ENCODE measurements at places on chromosomes 3 and 15.

GRCh38 chr3:126104742-126105605 lies 21.1 kb upstream of the SLC41A3 start:
- no peaks in the 10 kb centered on the region for H3K36me3 ChIP-seq
- H3K4me1 ChIP-seq: no peaks in the 10 kb centered on the region
- no peak overlapping the region for H3K27ac ChIP-seq
- H3K27me3 ChIP-seq: no peaks in the 10 kb centered on the region

DNA sequence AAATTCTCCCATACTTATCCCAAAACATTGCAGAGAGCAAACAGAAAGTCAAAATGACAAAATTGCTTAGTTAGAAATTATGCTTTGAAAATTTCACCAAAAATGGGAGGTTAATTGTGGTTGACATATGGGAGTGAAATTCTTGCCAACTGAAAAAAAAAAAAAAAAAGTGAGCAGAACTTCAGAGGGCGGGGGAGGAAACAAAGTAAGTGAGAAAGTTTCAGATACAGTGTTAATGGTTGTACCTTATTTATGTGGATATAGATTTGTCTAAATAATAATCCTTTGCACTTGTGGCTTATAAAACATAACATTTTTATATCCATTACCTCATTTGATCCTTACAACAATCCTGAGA lies 91.5 kb upstream of the RAP2B start:
- DNase-seq: no peak
- H3K36me3 ChIP-seq: no peaks in the 10 kb centered on the region
- no peaks in the 10 kb centered on the region for H3K4me1 ChIP-seq
- H3K27me3 ChIP-seq: no peaks in the 10 kb centered on the region

DNA sequence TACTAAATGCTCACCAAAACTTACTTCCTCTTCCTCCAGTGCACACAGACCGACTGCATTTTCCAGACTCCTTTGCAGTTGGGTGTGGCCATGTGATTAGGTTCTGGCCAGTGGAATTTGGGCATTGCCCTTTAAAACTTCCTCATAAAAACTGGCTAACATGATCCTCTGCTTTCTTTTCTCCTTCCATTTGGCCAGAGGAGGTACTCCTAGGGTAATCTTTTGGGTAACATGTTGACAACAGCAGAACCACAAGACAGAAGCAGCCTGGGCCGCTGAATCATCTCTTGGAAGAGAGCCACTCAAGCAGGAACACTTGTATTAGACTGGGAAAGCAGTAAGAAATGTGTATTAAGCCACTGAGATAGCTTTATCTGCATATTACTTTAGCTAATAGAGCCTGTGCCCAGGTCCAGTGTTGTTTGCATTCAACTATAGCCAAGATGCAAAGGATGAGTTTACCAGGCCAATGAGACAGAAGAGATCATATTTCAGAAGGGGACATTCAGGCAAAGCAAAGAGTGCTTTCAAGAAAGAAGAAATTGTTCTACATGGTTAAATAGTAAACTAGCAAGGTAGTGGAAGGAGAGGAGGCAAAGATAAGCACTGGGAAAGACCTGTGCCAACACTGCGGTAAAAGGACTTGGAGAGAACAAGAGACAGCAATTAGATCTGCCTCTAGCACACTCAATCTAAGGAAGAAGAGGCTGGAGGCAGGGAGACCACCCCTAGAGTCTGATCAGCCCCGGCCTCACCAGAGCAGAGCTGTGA lies 79.8 kb downstream of the PLCH1 start:
- no peaks in the 10 kb centered on the region for H3K27me3 ChIP-seq
- H3K36me3 ChIP-seq: no peaks in the 10 kb centered on the region
- H3K4me1 ChIP-seq: no peaks in the 10 kb centered on the region
- no peak for DNase-seq

DNA sequence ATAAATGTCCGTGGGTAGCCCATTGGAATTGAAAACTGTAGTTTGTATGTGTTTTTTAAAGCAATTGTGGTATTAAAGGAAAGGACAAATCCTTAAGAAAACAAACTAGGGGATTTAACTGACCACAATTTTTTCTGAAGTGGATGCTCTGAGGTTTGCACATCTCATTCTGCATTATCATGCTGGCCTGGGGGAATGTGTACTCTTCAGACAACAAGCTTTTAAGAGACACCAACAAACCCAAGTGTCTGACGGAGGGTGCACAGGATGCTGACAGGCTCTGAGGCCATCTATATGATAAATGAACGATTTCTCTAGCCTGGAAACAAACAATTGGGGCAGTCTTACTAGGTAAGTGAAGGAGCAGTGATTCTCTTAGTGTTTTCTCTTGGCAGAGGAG lies 9.1 kb downstream of the LINS1 start:
- peaks cover 78% of the 10 kb centered on the region for H3K4me1 ChIP-seq
- H3K27me3 ChIP-seq: peaks cover 2% of the 10 kb centered on the region
- peaks cover 67% of the 10 kb centered on the region for H3K36me3 ChIP-seq
- no peak overlapping the region for H3K4me3 ChIP-seq
- DNase-seq: no peak

- no peak overlapping the region for H3K4me3 ChIP-seq
- peaks cover 14% of the 10 kb centered on the region for H3K4me1 ChIP-seq
- H3K36me3 ChIP-seq: no peaks in the 10 kb centered on the region
- H3K27ac ChIP-seq: no peak overlapping the region
These were observed 12.4 kb downstream of the VIPR1 start for GRCh38 chr3:42514876-42515275.

- no peak overlapping the region for H3K4me3 ChIP-seq
- no peak overlapping the region for H3K27ac ChIP-seq
- H3K27me3 ChIP-seq: no peaks in the 10 kb centered on the region
These were observed 94.0 kb upstream of the UMPS start for GRCh38 chr3:124636101-124636862.

GRCh38 chr3:35070088-35070487 lies 569.2 kb upstream of the ARPP21 start:
- H3K4me1 ChIP-seq: no peaks in the 10 kb centered on the region
- DNase-seq: no peak
- no peaks in the 10 kb centered on the region for H3K27me3 ChIP-seq
- no peaks in the 10 kb centered on the region for H3K36me3 ChIP-seq
- no peak overlapping the region for H3K27ac ChIP-seq
- H3K4me3 ChIP-seq: no peak overlapping the region

DNA sequence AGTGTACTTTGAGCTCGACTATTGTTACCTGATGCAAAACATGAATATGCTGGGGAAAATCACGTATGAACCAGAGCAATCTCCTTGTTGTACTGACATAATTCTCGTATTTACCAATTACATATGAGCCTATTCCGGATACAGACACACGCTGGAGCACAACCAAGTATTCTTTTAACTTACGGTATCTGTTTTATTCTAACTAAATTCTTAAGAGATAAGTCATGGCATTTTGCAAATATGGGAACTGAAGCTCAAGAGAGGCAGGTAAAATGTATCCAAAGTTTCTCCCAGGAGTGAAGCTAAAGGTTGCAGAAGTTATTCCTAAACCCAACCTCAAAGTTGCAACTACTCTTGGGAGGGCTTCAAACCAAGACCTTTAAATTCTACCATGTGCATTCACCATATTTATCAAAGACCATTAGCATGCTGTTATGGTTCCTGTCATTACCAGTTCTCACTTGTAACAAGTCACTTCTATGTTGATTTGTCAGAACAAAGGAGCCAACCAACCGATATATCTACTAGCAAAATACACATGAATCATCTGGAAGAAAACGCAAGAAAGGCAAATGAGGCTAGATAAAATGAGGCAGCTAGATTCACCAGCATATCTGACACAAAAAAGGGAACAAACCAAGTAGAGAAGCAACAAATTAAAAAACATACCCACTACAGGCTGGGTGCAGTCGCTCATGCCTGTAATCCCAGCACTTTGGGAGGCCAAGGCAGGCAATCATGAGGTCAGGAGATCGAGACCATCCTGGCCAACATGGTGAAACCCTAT lies 17.8 kb downstream of the TBL1XR1 start:
- peaks cover 63% of the 10 kb centered on the region for H3K4me1 ChIP-seq
- no peaks in the 10 kb centered on the region for H3K27me3 ChIP-seq
- H3K36me3 ChIP-seq: peaks cover 30% of the 10 kb centered on the region
- H3K27ac ChIP-seq: peak overlapping the region; percentile 28
- no peak overlapping the region for H3K4me3 ChIP-seq
- DNase-seq: no peak

DNA sequence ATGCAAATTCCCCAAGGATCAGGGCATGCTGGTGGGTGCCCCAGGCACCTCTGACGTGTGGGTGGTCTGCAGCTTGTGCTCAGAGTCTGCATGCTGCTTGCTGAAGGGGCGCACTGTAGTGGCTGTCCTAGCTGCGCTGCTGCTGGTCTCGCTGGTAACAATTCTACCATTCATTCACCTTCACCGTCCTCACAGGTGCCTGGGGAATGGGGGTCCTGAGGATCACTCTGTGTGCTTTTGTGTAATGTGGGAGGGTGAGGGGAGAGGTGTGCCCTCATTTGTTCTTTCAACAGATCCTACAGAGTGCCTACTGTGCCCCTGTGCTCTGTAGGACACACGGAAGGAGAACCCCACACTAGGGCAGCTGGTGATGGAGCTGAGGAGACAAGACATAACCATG lies 2.1 kb upstream of the ITGA11 start:
- peaks cover 50% of the 10 kb centered on the region for H3K27me3 ChIP-seq
- H3K36me3 ChIP-seq: no peaks in the 10 kb centered on the region
- DNase-seq: no peak
- H3K27ac ChIP-seq: no peak overlapping the region
- H3K4me1 ChIP-seq: peaks cover 3% of the 10 kb centered on the region

GRCh38 chr15:68352401-68353062 lies 75.0 kb downstream of the FEM1B start:
- peaks cover 40% of the 10 kb centered on the region for H3K4me1 ChIP-seq
- no peaks in the 10 kb centered on the region for H3K36me3 ChIP-seq
- H3K4me3 ChIP-seq: peak overlapping the region; percentile 3
- peak overlapping the region; percentile 90 for H3K27ac ChIP-seq
- DNase-seq: peak; percentile 36

DNA sequence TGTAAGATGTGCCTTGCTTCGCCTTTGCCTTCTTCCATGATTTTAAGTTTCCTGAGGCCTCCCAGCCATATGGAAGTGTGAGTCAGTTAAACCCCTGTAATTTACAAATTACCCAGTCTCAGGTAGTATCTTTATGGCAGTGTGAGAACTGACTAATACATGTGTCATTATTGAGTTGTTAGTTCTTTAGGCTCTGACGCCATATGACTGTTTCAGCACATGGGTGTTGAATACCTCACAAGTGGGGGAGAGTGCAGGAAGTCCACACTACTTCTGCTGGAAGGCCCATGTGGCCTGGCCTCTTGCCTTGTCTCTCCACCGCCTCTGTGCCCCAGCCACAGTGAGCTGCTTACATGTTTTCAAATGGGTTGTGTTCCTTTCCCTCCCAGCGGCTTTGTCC lies 28.5 kb downstream of the MFSD1 start:
- H3K4me1 ChIP-seq: no peaks in the 10 kb centered on the region
- no peak for DNase-seq
- no peaks in the 10 kb centered on the region for H3K27me3 ChIP-seq
- no peak overlapping the region for H3K4me3 ChIP-seq
- H3K27ac ChIP-seq: no peak overlapping the region

- no peaks in the 10 kb centered on the region for H3K4me1 ChIP-seq
- H3K36me3 ChIP-seq: no peaks in the 10 kb centered on the region
- H3K4me3 ChIP-seq: no peak overlapping the region
- DNase-seq: no peak
These were observed 200.5 kb downstream of the PTPRG start for GRCh38 chr3:61761694-61762430.

GRCh38 chr3:48372377-48372770 lies 355 bp downstream of the FBXW12 start:
- H3K4me3 ChIP-seq: no peak overlapping the region
- no peaks in the 10 kb centered on the region for H3K27me3 ChIP-seq
- H3K27ac ChIP-seq: no peak overlapping the region

- DNase-seq: no peak
- H3K36me3 ChIP-seq: no peaks in the 10 kb centered on the region
- no peak overlapping the region for H3K4me3 ChIP-seq
These were observed 47.6 kb upstream of the MED12L start for GRCh38 chr3:151037746-151038477.

DNA sequence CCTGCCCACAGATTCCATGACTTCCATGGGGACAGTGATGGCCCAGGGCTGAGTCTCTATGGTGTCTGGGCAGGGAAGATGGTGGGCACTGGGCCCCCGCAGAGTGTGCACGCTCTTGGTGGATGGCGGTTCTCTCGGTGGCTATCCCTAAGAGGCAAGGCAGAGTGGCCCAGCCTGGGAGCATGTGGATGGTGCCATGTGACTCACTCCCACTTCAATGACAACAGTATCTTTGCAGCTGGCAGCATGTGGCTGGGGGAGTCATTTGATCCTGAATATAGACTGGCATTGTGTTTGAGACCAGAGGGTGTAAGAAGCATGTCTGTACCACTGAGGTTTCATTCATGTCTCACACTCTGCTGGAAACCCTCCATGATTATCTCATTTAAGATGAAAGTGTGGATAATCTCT lies 101.2 kb downstream of the CORO2B start:
- no peak overlapping the region for H3K4me3 ChIP-seq
- peaks cover 3% of the 10 kb centered on the region for H3K4me1 ChIP-seq
- DNase-seq: no peak
- no peaks in the 10 kb centered on the region for H3K36me3 ChIP-seq
- H3K27ac ChIP-seq: no peak overlapping the region
- H3K27me3 ChIP-seq: no peaks in the 10 kb centered on the region

DNA sequence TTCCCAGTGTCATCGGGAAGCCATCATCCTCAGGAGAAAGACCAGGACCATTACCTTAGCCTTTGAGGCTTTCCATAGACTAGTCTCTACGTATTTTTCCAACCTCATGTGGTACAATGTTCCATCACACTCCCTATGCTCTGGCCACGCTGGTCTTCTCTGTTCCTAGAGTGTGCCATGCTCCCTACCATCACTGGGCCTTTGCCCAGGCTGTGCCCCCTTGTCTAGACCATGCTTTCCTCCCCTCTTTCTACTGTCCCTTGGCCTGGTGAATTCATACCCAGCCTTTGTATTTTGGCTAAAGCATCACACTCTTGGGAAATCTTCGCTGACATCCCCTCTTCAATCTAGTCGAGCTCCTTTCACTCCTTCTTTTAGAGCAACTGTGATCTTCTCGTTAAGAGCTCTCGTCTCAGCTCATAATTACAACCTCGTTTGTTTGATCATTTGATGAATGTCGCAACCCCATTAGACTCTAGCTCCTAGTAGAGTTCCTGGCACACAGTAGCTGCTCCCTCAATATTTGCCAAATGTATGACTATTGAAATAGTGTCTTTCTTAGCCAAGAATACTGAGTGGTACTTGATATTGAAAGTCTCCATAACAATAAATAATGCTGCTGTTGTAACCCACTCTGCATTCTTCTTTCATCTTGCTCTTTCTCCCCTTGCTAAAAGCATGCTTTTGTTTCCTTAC lies 100.2 kb upstream of the FAM3D start:
- peaks cover 5% of the 10 kb centered on the region for H3K27me3 ChIP-seq
- no peak for DNase-seq
- H3K4me1 ChIP-seq: no peaks in the 10 kb centered on the region
- no peak overlapping the region for H3K4me3 ChIP-seq
- H3K36me3 ChIP-seq: no peaks in the 10 kb centered on the region

- DNase-seq: no peak
- no peak overlapping the region for H3K27ac ChIP-seq
- H3K36me3 ChIP-seq: no peaks in the 10 kb centered on the region
- H3K27me3 ChIP-seq: no peaks in the 10 kb centered on the region
- H3K4me3 ChIP-seq: no peak overlapping the region
These were observed 15.4 kb downstream of the RAB6B start for GRCh38 chr3:133880287-133880686.
